Osteoblast (primary cell): ENCODE measurements at places on chromosomes 5 and 9. TPM values are rescaled to one million over a fixed set of nuclear protein-coding genes. Genes with fewer than 3 reads are reported as not detected.

Gene WWC1
- total RNA-seq: 0.88 and 1.4 TPM in 2 replicates

Gene RBM22
- total RNA-seq: 27.1 and 29.2 TPM in 2 replicates

Gene EIF4E1B
- total RNA-seq: not detected in 2 replicates

Gene NOL6
- total RNA-seq: 18.6 and 23.5 TPM in 2 replicates

Gene EGR1
- total RNA-seq: 2.2 and 2.7 TPM in 2 replicates

Gene MUSK
- total RNA-seq: under 0.01 TPM in 1 of 2 replicates, not detected in the other

Gene SLC4A9
- total RNA-seq: not detected in 2 replicates

Gene PCDHGB5
- 21.5 and 24.2 TPM in 2 replicates for total RNA-seq

- no peaks in the 10 kb centered on the region for H3K36me3 ChIP-seq
- no peak overlapping the region for H3K27ac ChIP-seq
- peaks cover 31% of the 10 kb centered on the region for H3K4me1 ChIP-seq
- no peak for DNase-seq
These were observed 94.6 kb downstream of the RAPGEF1 start for GRCh38 chr9:131645078-131645776.

DNA sequence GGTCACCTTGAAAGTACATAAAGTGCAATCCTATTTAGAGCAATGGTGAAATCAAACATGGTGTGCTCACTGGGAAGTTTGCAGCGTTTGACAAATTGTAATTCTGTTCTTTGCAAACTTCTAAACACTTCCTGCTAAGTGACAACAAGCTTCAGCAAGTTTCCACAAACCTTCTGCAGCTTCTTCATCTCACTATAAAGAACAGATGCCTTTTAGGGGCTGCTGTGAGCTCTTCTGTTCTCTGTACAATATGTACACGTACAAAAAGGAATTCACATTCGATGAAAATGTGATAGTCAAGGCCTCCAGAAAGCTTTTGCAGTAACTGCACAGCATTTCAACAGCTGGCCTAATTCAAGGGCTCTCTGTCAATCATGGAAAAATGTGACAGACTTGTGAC, 543.1 kb downstream of the CETN3 start:
- no peak overlapping the region for H3K27ac ChIP-seq
- H3K36me3 ChIP-seq: no peaks in the 10 kb centered on the region
- no peak overlapping the region for H3K4me3 ChIP-seq
- no peak for DNase-seq
- no peaks in the 10 kb centered on the region for H3K27me3 ChIP-seq

DNA sequence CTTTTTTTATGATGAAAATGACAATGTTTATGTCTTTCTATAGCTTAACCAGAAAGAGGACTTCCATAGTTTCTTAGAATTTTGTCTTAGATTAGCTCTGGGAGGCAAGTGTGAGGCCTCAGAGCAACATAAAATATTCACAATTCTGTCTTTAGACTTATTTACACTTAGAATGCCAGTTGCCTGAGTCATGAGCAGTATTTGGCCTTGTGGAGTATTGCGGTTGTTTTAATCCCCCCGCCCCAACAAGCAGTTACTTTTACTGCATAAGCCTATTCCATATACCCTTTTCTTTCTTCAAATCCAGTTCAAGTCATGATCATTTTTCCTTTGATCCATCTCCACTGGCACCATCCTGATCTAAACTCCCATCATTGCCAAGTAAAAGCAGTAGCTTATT, 198.0 kb upstream of the EGFLAM start:
- H3K4me1 ChIP-seq: no peaks in the 10 kb centered on the region
- DNase-seq: no peak
- no peak overlapping the region for H3K4me3 ChIP-seq
- H3K36me3 ChIP-seq: no peaks in the 10 kb centered on the region
- peaks cover 9% of the 10 kb centered on the region for H3K27me3 ChIP-seq

DNA sequence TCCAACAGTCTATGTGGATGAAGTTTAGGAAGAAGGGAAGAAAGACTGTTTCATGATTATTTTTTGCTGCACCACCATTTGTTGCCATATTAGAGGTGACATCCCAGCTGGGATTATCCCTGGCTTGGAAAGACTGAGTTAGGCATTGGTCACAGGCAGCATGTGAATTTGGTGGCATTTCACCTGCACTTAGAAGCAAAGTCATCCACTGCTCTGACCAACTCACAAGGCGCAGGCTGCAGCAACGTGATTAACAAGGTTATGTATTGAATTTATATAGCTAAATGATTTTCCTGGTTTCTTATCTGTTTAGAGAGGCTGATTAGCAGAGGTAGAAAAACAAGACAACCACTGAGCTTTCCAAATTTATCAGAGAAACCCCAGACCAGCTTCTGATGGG, 2.7 kb downstream of the FYB1 start:
- H3K4me3 ChIP-seq: no peak overlapping the region
- no peak overlapping the region for H3K27ac ChIP-seq
- DNase-seq: no peak
- H3K36me3 ChIP-seq: no peaks in the 10 kb centered on the region

DNA sequence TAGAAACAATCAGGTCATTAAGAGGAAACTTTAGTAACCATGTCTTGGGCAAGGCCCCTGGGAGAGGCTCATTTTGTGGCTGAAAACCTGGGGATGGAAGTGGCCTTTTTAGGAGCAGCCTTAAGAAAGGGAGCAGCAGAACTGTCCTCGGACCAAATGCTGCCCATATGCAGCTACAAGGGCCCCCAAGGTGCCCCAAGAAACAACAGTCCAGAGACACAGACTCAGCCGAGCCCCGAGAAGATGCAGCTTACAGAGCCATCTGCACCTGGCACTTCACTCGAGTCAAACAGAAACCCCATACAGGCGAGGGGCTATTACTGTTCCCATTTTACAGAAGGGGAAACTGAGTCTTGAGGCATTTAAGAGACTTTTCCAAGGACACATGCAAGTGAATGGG, 58.0 kb downstream of the COL23A1 start:
- no peaks in the 10 kb centered on the region for H3K36me3 ChIP-seq
- no peak for DNase-seq
- H3K4me1 ChIP-seq: no peaks in the 10 kb centered on the region
- H3K27ac ChIP-seq: no peak overlapping the region
- H3K27me3 ChIP-seq: no peaks in the 10 kb centered on the region

GRCh38 chr9:74117731-74118130, 379.4 kb upstream of the RORB start:
- DNase-seq: no peak
- no peaks in the 10 kb centered on the region for H3K27me3 ChIP-seq
- no peak overlapping the region for H3K4me3 ChIP-seq
- no peaks in the 10 kb centered on the region for H3K4me1 ChIP-seq
- H3K27ac ChIP-seq: no peak overlapping the region
- no peaks in the 10 kb centered on the region for H3K36me3 ChIP-seq

GRCh38 chr5:72234265-72234700, 85.8 kb downstream of the MRPS27 start:
- peaks cover 37% of the 10 kb centered on the region for H3K4me1 ChIP-seq
- peak; percentile 66 for DNase-seq
- H3K27me3 ChIP-seq: no peaks in the 10 kb centered on the region
- peak overlapping the region; percentile 86 for H3K27ac ChIP-seq
- H3K4me3 ChIP-seq: no peak overlapping the region
- peaks cover 8% of the 10 kb centered on the region for H3K36me3 ChIP-seq

DNA sequence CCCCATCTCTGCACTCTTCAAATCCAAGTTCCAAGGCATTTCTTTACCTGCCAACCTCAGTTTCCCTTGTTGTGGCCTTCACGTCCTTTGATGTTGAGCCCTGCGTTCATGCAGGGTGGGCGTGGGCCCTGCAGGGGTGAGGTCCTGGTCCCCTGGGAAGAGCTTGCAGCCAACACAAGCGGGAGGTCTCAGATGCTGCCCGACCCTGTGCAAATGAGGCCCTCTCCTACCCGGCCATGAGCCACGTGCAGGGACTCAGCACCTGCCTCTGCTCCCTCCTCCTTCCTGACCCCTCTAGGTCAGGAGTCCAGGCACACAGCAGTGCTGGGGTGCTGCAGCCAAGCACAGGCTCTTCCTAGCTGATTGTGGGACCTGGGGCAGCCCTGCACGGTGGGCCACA, 124.5 kb downstream of the ADAMTS2 start:
- H3K36me3 ChIP-seq: peaks cover 20% of the 10 kb centered on the region
- no peaks in the 10 kb centered on the region for H3K27me3 ChIP-seq
- no peak overlapping the region for H3K4me3 ChIP-seq
- no peak for DNase-seq
- no peak overlapping the region for H3K27ac ChIP-seq

DNA sequence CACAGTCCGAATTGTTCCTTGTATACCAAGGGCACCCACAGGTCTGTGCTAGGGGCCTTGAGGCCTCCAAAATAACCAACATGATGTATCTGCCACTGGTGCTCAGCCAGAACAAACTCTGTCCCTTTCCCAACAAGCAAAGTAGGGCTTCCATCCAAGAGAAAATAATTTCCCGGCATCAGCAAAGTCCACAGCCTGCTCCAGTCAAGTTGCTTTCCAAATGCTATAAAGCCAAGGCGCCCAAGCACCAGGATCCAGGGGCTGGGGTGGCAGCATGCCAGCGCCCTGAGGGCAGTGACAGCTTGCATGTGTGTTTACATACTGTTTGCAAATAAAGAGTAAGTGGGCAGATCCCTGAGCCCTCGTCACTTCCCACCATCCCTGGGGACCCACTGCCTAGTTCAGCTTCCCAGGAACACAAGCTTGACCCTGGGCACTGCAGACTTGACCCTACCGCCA, 155.9 kb downstream of the ERCC6L2 start:
- peaks cover 18% of the 10 kb centered on the region for H3K27me3 ChIP-seq
- no peaks in the 10 kb centered on the region for H3K36me3 ChIP-seq
- no peaks in the 10 kb centered on the region for H3K4me1 ChIP-seq

GRCh38 chr5:91048073-91048472, 335.0 kb downstream of the ARRDC3 start:
- no peaks in the 10 kb centered on the region for H3K36me3 ChIP-seq
- no peaks in the 10 kb centered on the region for H3K27me3 ChIP-seq
- no peak overlapping the region for H3K4me3 ChIP-seq

GRCh38 chr9:120857481-120857880, 14.8 kb upstream of the PSMD5 start:
- peaks cover 35% of the 10 kb centered on the region for H3K36me3 ChIP-seq
- no peaks in the 10 kb centered on the region for H3K4me1 ChIP-seq
- no peak overlapping the region for H3K27ac ChIP-seq
- no peak overlapping the region for H3K4me3 ChIP-seq

- H3K4me3 ChIP-seq: no peak overlapping the region
- H3K36me3 ChIP-seq: no peaks in the 10 kb centered on the region
- no peak overlapping the region for H3K27ac ChIP-seq
- peaks cover 24% of the 10 kb centered on the region for H3K4me1 ChIP-seq
- no peaks in the 10 kb centered on the region for H3K27me3 ChIP-seq
- DNase-seq: peak; percentile 47
These were observed 10.3 kb downstream of the LARP1 start for GRCh38 chr5:154765396-154765925.

DNA sequence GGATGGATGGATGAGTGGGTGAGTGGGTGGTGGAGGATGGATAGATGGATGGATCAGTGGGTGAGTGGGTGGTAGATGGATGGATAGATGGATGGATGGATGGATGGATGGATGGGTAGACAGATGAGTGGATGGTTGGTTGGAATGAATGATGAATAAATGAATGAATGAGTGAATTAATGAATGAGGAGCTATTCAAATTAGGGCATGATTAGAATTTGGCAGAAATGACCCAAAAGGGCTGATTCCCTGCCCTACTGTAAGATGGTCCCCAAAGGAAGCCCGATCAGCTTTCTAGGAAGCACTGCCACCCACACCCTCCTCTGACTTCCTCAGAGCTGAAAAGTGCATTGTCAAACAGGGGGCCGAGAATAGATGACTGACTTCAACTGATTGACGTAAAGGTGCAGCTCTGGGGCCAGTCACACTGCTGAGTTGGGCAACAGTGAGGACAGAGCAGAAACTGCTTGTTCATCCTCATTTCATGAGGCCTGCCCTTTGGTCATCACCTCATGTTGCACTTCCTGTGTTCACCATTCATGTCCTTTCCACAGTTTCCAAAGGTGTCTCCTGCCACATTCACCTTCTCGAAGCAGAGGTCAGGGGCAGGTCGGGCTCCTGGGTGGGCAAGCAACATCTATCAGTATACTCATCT, 34.3 kb downstream of the NIPAL4 start:
- no peaks in the 10 kb centered on the region for H3K4me1 ChIP-seq
- H3K27me3 ChIP-seq: no peaks in the 10 kb centered on the region
- H3K36me3 ChIP-seq: peaks cover 18% of the 10 kb centered on the region
- H3K27ac ChIP-seq: no peak overlapping the region

GRCh38 chr9:34961574-34962490, 3.7 kb downstream of the PHF24 start:
- no peaks in the 10 kb centered on the region for H3K36me3 ChIP-seq
- no peak overlapping the region for H3K27ac ChIP-seq
- peaks cover 6% of the 10 kb centered on the region for H3K4me1 ChIP-seq
- no peak overlapping the region for H3K4me3 ChIP-seq
- peaks cover 81% of the 10 kb centered on the region for H3K27me3 ChIP-seq

DNA sequence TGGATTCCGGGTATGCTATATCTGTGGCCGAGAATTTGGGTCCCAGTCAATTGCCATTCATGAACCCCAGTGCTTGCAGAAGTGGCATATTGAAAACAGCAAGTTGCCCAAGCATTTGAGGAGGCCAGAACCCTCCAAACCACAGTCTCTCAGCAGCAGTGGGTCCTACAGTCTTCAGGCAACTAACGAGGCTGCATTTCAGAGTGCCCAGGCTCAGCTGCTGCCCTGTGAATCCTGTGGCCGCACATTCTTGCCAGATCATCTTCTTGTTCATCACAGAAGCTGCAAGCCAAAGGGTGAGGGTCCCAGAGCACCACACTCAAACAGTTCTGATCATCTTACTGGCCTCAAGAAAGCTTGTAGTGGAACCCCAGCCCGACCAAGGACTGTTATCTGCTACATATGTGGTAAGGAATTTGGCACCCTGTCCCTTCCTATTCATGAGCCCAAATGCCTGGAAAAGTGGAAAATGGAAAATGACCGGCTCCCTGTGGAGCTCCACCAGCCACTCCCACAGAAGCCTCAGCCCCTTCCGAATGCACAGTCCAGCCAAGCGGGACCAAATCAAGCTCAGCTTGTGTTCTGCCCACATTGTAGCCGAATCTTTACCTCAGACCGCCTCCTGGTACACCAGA, 23.0 kb downstream of the ZNF474 start:
- peaks cover 63% of the 10 kb centered on the region for H3K4me1 ChIP-seq
- no peaks in the 10 kb centered on the region for H3K36me3 ChIP-seq
- H3K27me3 ChIP-seq: no peaks in the 10 kb centered on the region
- peak overlapping the region; percentile 95 for H3K27ac ChIP-seq

GRCh38 chr5:169218861-169219260, 82.1 kb downstream of the SLIT3 start:
- H3K4me1 ChIP-seq: peaks cover 12% of the 10 kb centered on the region
- H3K36me3 ChIP-seq: no peaks in the 10 kb centered on the region
- no peak for DNase-seq
- no peak overlapping the region for H3K4me3 ChIP-seq

DNA sequence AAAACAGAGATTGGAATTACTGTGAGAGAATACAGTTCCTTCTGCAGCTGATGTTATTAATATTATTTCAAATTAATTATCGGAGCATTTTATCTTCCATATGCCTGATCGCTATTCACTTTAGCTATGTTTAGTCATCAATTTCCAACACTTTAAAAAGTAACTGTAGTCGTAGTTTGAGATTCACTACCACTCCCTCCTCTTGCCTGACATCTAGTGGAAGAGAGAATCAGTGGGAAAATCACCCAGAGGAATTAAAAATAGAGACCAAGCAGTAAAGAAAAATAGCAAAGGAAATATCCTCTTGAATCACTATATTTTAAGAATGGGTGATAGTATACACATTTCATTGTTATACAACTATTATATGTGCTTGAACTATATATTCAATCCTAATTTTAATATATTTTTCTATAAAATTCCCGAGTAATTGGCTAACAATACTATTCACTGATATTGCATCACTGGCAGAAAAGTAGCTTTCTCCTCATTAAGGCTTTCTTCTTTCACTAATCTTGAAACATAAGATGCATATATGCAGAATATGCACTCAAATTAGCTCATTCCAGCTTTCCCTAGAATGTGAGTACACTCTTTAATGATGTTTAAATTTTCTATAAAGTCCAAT, 708.7 kb downstream of the CDH9 start:
- no peaks in the 10 kb centered on the region for H3K27me3 ChIP-seq
- no peaks in the 10 kb centered on the region for H3K36me3 ChIP-seq
- H3K27ac ChIP-seq: no peak overlapping the region
- no peak for DNase-seq
- H3K4me3 ChIP-seq: no peak overlapping the region
